T1000 (cell line): ENCODE measurements at places on chromosomes 13 and 19.

GRCh38 chr19:53772943-53773342, 51.2 kb downstream of the NLRP12 start:
- peak; percentile 1 for DNase-seq

- DNase-seq, result no peak
These were observed 1142.4 kb downstream of the SLITRK1 start for GRCh38 chr13:82739881-82740280.

GRCh38 chr19:7928741-7929701, 3.1 kb upstream of the CTXN1 start:
- peak; percentile 63 for DNase-seq

DNA sequence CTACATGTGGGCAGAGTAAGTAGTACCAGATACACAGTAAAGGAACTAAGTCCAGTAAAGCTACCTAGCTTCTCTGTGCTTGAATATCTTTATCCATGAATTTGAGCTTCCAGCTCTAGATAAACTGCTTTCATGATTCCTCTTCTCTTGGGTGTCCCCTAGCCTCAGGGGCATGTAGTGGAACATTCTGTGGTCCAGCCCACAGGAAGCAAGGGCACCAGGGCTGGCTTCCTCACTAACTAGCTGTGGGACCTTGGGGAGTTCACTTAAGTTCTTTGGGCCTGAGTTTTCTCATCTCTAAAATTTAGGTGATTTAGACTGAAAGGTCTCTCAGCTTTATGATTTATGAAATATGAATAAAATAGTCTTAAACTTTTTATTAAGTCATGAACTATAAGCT, 185.7 kb downstream of the KATNAL1 start:
- DNase-seq, result no peak

GRCh38 chr19:3100331-3100730, 6.2 kb downstream of the GNA11 start:
- DNase-seq, result no peak
